Kidney tubule cell (primary cell): ENCODE measurements at places on chromosomes 4 and X.

DNA sequence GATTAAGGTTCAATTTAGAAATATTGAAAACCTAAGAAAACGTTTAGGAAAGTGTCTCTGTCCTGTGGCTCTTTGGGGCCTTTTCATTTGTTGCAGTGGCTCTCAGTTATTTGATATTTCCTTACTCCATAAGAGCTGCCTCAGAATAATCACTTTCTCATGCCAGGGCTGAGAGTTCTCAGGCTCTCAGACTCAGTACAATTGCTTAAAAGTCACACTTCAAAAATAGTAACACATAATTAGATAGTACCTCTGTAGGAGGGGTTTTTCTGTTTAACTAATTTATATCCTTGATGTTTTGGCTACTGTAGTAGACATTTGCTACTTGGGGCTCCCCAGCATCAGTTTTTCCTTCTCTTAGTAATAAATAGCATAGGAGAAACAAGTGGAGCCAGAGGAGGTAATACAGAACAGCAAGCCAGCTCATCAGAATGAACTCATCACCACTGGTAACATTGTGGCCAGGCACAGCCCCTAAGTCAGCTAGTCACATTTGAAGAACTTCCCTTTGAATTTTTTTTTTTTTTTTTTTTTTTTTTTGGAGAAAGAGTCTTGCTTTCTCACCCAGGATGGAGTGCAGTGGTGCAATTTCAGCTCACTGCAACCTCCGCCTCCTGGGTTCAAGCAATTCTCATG, 8.0 kb upstream of the HNRNPD start:
- DNase-seq: peak; percentile 35

- DNase-seq: peak; percentile 57
Measured at GRCh38 chr4:8542776-8543525, 37.2 kb upstream of the GPR78 start.

GRCh38 chr4:36316607-36317006, 35.2 kb downstream of the DTHD1 start:
- DNase-seq: peak; percentile 56

GRCh38 chrX:123740006-123740405, 7.2 kb upstream of the THOC2 start:
- DNase-seq: no peak

DNA sequence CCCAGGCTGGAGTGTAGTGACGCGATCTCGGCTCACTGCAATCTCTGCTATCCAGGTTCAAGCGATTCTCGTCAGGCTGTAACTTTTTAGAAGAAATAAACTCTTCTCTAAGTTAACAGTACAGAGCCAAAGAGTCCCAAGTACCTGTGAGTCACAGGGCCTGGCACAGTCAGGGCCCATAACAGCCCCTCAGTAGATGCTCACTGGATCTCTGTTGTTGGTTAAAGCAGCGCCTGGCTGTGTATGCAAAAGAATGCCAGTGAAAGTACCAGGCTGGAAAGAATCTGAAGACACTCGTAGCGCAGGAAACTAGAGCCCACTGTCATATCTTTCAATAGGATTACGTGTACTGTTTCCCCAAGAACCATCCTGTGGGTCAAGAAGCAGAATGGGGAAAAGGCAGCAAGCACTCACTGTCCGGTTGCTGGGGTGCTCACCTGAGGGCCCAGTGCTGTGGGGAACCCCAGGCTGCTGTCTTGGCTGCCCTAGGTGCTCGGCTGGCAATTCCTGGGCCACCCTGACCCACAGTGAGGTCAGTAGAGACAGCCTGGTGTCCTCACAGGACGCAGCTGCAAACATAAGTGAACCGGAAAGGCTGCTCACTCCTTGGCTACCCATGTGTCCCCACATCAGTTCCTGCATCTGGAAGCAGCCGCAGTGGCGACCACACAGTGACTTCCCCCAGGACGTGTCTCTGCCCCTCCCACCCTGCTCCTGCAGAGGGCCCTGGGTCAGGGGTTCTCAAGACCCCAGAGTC, 3.1 kb upstream of the SLBP start:
- DNase-seq: no peak

DNA sequence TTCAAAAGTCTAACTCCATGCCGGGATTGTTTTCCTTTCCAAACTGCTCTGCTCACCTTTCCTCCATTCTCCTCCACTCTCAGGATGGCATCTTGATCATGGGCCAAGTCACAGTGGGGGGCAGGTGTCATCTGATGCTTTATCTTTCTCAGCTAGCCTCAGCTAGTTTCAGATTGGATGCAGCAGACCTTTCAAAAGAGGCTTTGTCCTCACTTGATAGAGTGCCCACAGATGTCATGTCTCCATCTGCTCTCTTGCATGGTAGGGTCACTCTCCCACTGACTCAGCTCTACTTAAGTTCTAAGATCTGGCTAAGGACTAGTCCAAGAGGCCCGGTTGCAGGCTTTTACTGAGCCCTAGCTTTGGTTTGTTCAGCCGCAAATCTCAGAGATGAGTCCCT, 341.8 kb upstream of the GALNT7 start:
- DNase-seq: peak; percentile 21

DNA sequence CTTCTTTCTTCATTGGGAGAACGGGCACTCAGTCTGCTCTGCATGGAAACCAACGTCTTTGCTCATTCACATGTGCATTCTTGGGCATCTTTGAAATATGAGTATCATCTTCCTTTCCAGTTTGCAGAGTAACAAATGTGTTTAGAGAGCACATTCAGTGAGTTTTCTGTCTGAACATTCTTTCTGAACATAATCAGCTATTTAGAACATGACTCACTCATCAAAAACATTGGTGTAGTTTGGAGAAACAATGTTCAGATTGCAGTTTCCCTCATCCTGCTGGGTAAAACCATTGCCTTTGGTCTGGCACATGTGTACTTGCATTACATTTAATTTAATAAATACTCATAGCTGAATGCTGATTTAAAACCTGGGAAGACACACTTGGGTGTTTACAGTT, 81.5 kb upstream of the F9 start:
- DNase-seq: peak; percentile 2

DNA sequence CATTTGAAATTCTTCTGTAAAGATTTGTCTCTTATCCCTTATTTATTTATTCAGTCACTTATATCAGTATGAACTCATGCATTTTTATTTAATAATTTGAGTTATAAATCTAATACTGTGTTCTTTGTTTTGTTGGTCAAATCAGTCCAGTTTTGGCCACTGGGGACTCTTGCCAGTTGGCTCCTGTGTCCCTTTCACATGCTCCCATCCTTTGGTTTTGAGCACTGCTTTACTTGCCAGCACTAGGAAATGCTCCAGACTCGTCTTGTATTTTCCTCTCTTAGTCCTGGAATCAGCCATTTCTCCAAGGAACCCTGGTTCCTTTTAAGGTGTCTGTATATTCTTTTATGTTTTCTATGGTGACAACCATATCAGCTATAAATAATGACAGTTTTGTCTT, 28.1 kb downstream of the KANTR start:
- no peak for DNase-seq

GRCh38 chr4:37661772-37662171, 24.4 kb downstream of the RELL1 start:
- DNase-seq: peak; percentile 47

DNA sequence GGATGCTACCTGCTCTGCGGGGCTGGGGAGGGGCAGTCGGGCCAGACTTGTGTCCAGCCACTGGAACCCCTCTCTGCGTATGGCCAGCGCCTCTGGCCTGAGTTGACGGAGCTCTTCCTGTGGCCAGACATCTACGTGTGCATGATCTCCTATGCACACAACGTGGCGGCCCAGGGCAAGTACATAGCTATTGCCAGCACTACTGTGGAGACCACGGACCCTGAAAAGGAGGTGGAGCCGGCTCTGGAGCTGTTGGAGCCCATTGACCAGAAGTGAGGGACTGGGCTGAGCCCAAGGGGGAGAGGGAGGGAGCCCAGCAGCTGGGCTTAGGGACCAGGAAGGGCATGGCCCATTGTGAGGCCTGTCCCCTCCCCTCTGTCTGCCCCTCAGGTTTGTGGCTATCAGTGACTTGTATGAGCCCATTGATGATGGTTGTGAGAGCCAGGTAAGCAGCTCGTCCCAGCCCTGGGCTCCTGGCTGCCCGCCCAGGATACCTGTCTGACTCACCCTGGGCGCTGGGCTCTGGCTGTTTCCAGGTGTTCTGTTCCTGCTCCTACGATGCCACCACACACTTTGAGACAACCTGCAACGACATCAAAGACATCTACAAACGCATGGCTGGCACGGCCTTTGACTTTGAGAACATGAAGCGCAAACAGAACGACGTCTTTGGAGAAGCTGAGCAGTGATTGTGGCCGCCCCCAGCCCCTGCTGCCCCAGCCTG, 1.8 kb upstream of the FAM50A start:
- DNase-seq: peak; percentile 34

DNA sequence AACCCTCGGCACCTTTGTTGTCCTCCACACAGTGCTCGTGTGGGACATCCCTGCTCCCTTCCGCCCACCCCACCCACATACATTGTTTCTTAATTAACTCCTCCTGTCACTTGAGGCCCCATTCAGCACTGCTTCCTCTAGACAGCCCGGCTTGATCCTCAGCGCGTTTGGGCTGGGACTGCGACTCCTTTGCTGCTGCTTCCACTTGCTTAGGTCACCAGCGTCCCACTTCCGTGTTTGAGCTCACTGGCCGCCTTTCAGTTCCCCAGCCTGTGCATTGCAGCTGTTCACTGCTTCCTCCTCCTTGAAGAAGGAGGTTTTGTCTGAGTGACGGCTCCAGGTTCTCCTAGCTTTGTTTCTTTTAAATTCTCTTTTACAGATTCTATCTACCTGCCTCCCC, 16.1 kb downstream of the RNF4 start:
- DNase-seq: peak; percentile 59

GRCh38 chr4:9891740-9892139, 110.3 kb downstream of the DRD5 start:
- no peak for DNase-seq

DNA sequence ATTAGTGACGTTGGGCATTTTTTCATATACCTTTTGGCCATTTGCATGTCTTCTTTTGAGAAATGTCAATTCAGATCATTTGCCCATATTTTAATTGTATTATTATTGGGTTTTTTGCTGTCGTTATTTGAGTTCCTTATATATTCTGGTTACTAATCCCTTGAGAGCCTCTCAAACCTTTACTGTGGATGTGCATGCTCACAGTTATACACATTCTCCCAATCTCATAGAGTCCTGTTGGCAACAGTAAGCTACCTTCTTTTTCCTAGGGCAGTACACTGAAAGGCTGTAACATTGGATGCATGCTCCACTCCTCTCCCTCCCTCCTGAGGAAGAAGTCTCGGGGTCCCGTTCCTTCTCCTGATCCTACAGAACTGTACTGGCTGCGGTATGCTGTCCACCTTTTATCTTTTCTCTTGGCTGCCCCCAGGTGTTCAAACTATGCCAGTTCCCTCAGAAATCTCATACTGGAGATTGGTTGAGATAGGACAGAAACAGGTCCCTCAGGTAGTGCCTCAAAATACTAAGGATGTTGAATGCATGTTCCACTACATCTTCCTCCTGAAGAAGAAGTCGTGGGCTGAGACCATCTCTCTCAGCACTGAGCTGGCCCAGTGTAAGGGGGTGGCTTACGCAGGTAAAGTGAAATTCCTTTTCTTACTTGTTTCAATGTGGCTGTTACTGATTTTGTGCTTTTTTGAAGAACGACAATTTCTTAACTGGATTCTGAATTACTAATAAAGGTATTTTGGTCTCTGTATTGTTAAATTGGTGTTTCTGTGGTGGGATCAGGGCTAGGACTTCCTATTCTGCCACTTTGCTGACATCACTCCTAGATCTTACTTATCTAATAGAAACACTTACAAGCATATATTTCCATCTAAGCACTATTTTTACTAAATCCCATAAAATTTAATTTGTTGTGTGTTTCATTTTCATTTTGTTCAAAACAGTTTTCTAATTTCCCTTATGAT, 145.4 kb upstream of the HUWE1 start:
- DNase-seq: peak; percentile 49

DNA sequence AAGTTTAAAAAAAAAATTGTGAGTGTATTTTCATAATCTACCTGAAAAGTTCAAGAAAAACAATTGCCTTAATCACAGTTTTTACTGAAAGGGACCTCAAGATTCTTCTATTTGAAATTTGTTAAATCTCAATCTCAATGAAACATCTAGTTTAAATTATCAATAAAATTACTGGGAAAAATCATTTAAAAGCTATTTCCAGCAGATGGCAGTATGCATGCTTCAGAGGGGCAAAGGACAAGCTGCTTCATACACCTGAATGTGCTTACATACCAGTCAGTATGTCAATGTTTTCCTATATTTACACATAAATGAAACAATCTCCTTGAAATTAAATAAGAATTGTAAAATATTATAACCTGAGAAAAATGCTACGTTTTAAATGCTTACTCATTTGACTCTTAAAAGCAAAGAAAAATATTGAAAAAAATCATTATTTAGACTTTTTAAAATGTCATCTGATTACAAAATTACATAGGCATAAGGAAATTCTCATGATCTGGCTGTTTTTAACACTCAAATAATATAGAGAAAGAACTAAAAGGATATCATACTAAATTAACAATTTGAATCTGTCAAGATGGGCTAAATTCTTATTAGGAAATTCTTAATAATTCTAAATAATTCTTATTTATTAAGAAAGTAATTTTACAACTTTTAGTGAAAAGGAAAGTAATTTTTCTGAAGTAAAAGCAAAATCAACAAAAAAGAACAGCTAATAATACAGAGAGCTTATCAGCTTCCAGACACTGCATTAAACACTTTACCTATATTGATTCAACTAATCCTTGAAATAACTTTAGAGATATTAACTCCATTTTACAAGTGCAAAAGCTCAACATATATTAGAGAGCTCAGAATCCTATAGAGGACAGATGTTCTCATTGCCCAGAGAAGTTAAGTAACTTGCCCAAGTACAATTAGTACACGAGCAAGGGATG, 242.1 kb downstream of the ADAMTS3 start:
- DNase-seq: peak; percentile 61

GRCh38 chrX:24097741-24098260, 43.0 kb downstream of the EIF2S3 start:
- DNase-seq: no peak

DNA sequence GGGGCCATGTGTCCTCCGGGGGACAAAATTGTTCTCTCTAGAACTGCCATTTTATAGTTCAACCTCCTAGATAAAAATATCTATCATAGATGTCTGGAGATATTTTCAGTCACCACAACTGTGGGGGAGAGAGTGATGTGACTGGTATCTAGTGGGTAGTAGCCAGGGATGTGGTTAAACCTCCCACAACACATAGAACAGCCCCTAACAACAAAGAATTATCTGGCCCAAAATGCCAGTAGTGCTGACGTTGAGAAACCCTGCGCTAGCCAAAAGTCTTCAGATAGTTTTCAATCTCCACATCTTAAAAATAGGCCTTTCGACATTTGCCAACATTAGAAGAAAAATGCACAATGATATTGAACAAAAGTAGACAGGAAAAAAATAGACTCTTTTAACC, 19.0 kb upstream of the SUPT20HL2 start:
- DNase-seq: no peak

- DNase-seq: no peak
Measured at GRCh38 chrX:118250445-118250844, 95.5 kb upstream of the WDR44 start.

DNA sequence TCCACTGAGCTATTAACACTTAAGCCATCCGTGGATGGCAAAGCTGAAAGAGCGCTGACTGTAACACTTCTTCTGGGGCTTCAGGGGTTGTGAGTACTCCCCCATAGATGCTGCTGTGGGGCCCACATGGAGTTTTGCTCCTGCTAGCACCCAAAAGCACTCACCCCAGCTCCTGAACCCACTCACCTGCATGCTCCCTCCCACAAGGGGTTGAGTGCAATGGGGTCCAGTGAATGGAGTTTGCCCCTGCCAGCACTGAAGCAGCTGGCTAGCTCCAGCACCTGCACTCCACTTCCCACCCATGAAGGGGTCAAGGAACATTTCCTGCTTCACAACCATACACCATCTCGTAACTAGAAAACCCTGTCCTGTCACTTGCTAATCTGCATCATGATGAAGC, 78.9 kb downstream of the IL21 start:
- no peak for DNase-seq
